ENCODE measurements at places on chromosomes 13 and 19. TPM values are rescaled to one million over a fixed set of nuclear protein-coding genes. Genes with fewer than 3 reads are reported as not detected.

The PROZ gene
- total RNA-seq = not detected

The RASGRP4 gene
- not detected for total RNA-seq

The NLRP4 gene
- not detected for total RNA-seq

The ATXN8OS gene
- total RNA-seq = not detected

The ZNF486 gene
- 5.3 TPM for total RNA-seq

The DENND1C gene
- not detected for total RNA-seq

The APOC4 gene
- not detected for total RNA-seq

The MRI1 gene
- 25.8 TPM for total RNA-seq

The SLC6A16 gene
- total RNA-seq = 0.14 TPM

The LGALS7 gene
- not detected for total RNA-seq

The HSH2D gene
- not detected for total RNA-seq

The CCDC70 gene
- not detected for total RNA-seq

The EIF3K gene
- 281 TPM for total RNA-seq

The DMPK gene
- total RNA-seq = 35.0 TPM

The CASP14 gene
- total RNA-seq = not detected

The ZNF69 gene
- 20.1 TPM for total RNA-seq

The FBXW9 gene
- 4.6 TPM for total RNA-seq

The PSG1 gene
- not detected for total RNA-seq

The CPB2 gene
- total RNA-seq = not detected

The ZSCAN1 gene
- total RNA-seq = not detected

The THAP8 gene
- total RNA-seq = 3.3 TPM

The C13orf46 gene
- total RNA-seq = 0.59 TPM

The MYO1F gene
- total RNA-seq = under 0.01 TPM

The GJA3 gene
- total RNA-seq = under 0.01 TPM

The NRTN gene
- total RNA-seq = not detected

The TSKS gene
- 0.28 TPM for total RNA-seq

The LIM2 gene
- not detected for total RNA-seq

The SOX1 gene
- not detected for total RNA-seq

The SERPINE3 gene
- 0.05 TPM for total RNA-seq

The NPAS1 gene
- 0.09 TPM for total RNA-seq

The TMPRSS9 gene
- not detected for total RNA-seq

The LILRA1 gene
- not detected for total RNA-seq

The ANGPTL4 gene
- 8.6 TPM for total RNA-seq

The PRR20E gene
- total RNA-seq = not detected

The NAPSA gene
- total RNA-seq = 0.30 TPM

The ZNF540 gene
- total RNA-seq = 0.89 TPM

The LONP1 gene
- 180 TPM for total RNA-seq

The GRWD1 gene
- total RNA-seq = 26.1 TPM

The PCDH17 gene
- 0.60 TPM for total RNA-seq

The ZNF665 gene
- 3.3 TPM for total RNA-seq

The RASIP1 gene
- total RNA-seq = 0.74 TPM

The IRF3 gene
- total RNA-seq = 64.1 TPM

The ZNF329 gene
- 17.0 TPM for total RNA-seq

The ZNF813 gene
- total RNA-seq = 4.5 TPM

The RGCC gene
- total RNA-seq = 0.59 TPM

The FRY gene
- 32.3 TPM for total RNA-seq

The ACER1 gene
- total RNA-seq = not detected

The FGF22 gene
- not detected for total RNA-seq

The CGB3 gene
- not detected for total RNA-seq

The MAP2K2 gene
- 111 TPM for total RNA-seq

The SOX21 gene
- not detected for total RNA-seq

The IRF2BP1 gene
- total RNA-seq = 27.7 TPM

The ZNF780A gene
- total RNA-seq = 19.6 TPM

The KASH5 gene
- not detected for total RNA-seq

The CRX gene
- not detected for total RNA-seq
